Fibroblast of skin of scalp (primary cell): ENCODE measurements at places on chromosomes 11 and 22.

GRCh38 chr22:24521791-24522245 lies 26.7 kb downstream of the UPB1 start:
- peak; percentile 47 for DNase-seq

DNA sequence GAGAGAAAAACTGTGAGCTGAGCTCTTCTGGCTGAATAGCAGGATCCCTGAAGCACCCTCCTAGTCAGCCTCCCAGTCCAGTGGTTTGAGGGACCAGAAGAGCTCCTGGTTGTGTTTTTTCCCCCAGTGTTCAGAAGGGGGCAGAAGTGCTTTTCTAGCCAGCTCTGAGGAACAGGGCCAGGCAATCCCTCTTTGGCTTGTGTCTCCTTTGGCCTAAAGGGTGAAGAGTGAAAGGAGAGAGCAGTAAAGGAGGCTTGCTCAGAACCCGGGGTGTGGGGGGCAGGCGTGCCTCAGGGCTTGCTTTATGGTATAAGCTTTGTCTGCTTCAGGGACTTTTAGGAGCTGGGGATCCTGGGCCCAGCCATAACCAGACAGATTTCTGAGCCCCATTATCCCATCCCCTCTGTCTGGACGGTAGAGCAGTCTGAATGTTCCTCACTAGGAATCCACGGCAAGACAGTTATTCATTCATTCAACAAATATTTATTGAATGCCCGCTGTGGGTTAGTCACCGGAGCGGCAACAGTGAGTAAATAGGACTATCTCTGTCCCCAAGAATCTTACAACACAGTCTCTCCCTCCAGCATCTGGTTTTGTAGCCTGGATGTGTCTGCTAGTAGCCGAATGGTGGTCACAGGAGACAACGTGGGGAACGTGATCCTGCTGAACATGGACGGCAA lies 14.5 kb downstream of the ACP2 start:
- DNase-seq: peak; percentile 81

DNA sequence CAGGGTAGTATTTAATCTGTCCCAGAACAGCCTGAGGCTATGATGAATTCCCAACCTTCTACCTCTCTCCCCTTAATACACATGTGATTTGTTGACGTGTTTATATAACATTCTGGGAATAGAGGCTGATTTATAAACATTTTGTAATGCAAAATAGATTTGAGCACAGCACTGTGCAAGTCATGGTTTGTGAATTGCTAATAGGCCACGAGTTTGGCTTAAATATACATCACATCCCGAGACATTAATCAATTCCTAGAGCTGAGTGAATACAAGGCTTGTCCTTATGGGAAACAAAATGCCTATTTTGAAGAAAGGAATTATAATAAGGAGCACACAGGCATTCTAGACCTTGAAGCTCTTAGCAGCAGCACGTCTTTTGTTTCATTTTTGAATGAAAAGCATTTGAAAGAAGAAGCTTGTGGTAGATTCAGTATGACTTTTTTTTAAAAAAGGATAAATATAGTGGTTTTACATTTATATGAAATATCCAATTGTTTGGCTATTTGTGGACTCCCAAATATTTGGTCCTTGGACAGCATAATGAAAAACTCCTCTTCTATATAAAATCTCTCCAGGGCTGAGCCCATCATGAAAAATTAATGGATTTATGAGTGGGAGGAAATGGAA lies 116.4 kb downstream of the SLC17A6 start:
- DNase-seq: peak; percentile 53

DNA sequence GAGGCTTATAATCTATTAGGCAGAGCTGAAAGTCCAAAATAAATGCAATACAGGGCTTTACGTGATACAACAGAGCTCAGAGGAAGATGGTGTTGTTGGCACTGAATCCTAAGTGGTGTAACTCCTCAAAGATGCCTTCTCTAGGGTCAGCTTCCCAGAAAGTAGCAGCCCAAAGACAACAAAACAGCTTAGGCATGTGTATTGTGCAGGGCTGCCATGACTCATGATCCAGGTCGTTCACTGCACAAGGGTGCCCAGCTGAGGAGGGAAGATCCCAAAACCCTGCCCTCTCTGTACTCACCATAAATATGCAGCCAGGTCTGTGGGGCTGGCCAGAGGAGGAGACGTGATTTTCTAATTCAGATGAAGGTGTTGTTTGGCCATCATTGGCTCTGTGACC lies 59.4 kb upstream of the NNMT start:
- no peak for DNase-seq

- no peak for DNase-seq
Observed at GRCh38 chr11:104619751-104620150, 278.5 kb downstream of the CASP12 start.

DNA sequence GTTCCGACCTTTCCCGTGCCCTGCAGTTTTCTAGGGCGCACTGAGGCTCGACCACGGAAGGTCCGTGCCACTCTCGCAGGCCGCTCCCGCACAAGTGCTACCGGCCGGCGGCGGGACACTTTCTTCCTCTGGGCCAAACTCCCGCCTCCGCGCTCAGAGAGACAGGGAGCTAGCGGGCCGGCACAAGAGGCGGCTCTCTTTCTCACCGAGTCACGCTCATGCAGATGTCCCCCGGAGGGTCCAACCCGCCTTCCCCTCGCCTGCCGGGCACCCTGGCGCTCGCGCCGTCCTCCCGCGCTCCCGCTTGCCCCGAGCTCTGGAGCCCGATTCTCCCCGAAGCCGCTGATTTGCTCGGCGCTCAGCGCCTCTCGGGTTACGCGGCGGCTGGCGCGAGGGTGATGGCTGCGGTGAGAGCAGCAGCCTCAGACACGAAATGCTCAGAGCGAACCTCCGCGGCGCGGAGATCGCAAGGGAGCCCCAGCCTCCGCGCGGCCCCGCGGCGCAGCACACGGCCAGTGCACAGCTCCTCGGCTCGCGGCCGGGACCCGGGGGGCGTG lies 1.0 kb downstream of the LMO1 start:
- DNase-seq: peak; percentile 57

DNA sequence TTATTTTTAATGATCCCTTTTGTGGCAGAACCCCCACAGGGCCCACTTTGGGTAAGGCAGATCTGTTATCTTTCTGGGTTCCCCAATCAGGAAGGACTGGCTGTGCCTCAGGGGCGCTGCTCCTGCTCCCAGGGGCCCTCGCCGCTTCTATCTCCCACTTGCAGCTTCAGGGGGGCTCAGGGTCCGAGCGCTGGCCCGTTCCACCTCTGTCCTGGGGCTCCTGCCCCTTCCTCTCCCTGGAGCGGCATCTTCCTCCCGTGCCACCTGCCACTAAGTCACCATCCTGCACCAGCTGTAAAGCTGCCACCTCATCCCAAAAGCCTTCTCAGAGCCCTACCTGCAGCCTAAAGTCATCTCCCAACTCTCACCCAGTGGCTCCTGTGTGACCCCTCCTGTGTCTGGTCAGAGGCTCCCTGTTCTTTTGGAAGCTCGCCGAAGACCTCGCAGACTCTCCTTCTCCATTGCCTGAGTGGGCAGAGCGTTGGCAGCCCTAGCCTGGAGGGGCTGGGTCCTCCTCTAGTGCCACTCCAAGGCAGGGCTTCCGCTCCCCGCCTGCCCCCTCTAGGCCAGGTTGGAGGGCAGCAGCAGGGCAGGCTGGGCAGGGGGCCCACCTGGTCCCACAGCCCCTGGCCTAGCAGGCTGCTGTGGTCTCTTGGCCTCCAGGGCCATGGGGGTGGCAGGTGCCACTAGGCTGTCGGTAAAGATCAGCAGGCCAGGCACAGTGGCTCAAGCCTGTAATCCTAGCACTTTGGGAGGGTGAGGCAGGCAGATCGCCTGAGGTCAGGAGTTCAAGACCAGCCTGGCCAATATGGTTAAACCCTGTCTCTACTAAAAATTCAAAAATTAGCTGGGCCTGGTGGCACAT lies 106.7 kb downstream of the MORC2 start:
- DNase-seq: no peak

GRCh38 chr11:20026629-20027555 lies 133.4 kb downstream of the DBX1 start:
- DNase-seq: peak; percentile 25

GRCh38 chr11:64959498-64959897 lies 12.4 kb downstream of the MAJIN start:
- DNase-seq: no peak

- DNase-seq: no peak
Observed at GRCh38 chr11:32081901-32082300, 9.0 kb upstream of the RCN1 start.

GRCh38 chr22:33817512-33818127 lies 102.7 kb downstream of the LARGE1 start:
- no peak for DNase-seq

GRCh38 chr22:37045958-37046357 lies 5.6 kb upstream of the KCTD17 start:
- peak; percentile 73 for DNase-seq

- peak; percentile 68 for DNase-seq
Observed at GRCh38 chr22:50252082-50253045, 1.3 kb upstream of the HDAC10 start.

- no peak for DNase-seq
Observed at GRCh38 chr11:60842668-60843600, 1.0 kb downstream of the CCDC86 start.

DNA sequence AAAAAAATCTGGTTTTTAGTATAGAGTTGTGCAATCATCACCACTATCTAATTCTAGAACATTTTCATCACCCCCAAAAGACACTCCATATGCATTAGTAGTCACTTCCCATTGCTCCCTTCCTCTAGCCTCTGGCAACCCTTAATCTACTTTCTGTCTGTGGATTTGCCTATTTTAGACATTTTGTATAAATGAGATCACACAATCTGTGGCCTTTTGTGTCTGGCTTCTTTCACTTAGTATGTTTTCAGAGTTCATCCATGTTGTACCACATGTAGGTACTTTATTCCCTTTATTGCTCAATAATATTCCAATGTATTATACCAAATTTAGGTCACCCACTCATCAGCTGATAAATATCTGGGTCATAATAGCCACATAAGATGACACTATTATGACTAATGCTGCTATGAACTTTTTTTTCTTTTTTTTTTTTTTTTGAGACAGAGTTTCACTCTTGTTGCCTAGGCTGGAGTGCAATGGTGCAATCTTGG lies 67.5 kb upstream of the SCUBE2 start:
- DNase-seq: peak; percentile 69

DNA sequence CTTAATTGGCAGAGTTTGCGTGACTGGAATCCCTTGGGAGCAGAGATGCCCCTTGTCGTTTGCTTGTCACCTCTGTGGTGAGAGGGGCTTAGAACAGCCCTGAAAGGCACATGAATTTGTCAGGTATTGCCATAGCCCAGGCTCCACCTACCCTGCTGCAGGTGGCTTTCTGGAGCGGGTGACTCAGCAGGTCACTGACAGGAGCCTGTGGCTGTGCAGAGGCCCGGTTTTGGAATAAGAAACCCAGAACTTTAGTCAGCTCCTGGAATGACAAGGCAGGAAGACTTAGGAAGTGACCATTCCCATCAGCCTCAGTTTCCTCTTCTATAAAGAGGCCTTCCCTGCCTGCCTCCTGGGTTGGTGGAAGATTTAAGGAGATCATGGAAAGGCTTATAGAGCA lies 539.7 kb downstream of the INSC start:
- DNase-seq: no peak

GRCh38 chr11:85970593-85970992 lies 98.3 kb downstream of the PICALM start:
- DNase-seq: no peak

- no peak for DNase-seq
Observed at GRCh38 chr11:57529012-57529411, 1.5 kb downstream of the TIMM10 start.

DNA sequence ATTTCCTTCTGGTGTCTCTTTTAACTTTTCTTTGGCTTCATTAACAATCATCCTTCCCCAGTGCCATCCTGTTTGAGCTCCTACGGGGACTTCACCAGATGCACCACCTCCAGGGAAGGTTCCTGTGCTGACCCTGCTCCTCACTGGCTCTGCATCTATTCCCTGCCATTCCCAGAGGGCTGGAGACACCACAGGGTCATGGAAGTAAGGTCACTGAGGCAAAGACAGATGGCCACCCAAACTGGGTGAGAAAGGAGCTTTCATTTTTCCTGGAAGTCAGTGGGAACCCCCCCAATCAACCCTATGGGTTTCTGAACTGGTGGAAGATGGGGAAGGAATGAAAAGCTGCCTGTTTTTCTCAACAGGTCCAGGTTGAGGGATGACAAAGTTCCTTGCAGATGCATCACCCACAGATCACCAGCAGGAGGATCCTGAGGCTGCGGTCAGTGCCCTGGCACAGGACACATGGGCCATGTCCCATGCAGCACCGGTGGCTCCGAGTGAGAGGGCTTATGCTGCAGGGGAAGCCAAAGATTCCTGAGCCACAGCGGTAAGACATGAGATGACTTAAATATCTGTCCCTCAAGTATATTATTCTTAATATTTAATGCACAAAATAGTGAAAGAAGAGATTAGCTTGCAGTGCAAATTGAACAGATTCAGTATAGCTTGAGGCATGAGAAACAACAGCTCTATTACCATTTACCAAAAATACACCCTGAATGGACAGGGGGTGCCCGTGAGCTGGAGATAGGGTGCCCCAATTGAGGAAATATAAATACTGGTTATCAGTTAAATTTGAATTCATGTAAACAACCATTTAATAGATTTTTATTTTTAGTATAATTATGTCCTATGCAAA lies 73.0 kb upstream of the VPREB1 start:
- peak; percentile 5 for DNase-seq

DNA sequence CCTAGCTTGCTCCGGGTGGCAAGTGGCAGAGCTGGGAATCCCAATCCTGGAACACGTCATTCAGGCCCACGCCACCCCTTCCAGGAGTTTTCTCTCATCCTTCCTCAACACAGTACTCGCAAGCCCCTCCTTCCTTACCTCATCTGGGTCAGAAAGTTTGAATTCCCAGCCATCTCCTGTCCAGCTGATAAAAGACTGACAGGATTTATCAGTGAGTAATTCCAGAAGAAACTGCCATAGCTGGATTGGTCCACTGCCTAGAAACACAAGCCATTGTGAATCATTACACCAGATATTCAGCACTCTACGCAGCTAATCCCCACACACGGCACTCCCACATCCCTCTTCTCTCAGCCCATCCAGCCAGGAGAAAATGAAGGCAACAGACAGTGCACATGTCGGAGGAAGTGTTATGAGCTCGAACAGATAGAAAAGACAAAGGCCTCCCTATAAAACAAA lies 124.0 kb downstream of the ETS1 start:
- peak; percentile 91 for DNase-seq

GRCh38 chr11:129861702-129862522 lies 33.5 kb downstream of the NFRKB start:
- DNase-seq: peak; percentile 95

DNA sequence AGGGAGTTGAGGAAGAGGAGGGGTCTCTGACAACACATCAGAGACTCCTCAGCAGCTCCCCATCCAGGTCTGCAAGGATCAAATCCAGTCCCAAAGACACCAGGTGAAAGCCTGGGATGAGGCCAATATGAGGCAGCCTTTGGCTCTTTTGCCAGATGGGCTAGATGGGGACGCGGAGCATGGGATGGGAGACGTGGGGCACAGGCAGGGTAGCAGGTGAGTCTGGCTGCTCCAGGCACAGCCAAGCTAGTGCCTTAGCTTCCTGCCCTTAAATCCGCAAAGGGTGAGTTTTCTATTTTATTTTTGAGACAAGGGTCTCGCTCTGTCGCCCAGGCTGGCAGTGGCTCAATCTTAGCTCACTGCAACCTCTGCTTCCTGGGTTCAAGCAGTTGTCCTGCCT lies 19.6 kb upstream of the DRICH1 start:
- no peak for DNase-seq
